ENCODE measurements at places on chromosomes 2 and 18.

- no peak for DNase-seq
These were observed 720.4 kb upstream of the GYPC start for GRCh38 chr2:125935559-125935958.

- DNase-seq = no peak
These were observed 218.5 kb downstream of the TRIB2 start for GRCh38 chr2:12935222-12935621.

GRCh38 chr2:85173909-85174308 is 40.7 kb downstream of the TCF7L1 start:
- DNase-seq = no peak

DNA sequence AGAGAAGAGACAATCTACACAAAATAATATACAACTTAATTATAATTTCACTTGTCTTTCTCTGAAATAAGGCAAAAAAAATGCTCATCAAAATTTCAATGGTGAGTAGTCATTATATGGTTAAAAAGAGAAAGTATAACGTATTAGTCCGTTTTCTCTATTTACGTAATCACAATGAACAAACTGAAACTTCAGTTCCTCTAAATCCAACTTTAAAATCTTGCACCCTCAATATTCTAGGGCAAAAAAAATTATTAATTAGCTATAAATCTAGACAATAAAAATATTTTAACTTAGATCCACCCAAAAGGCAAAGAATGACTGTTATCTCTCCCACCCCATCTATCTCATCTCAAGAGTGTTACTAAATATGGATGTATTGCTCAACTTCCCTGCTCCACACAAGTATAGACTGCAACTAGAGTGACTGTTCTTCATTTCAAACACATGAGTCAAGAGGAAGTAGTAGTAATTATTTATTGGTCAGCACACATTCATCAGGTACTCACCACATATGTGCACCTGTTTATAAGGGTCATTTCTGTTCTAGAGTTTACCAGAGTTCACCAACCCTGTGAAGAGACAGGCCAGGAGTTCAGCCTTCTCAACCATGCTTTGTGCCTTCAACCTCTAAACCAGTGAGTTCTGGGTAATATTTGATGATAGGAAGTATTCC is 36.4 kb downstream of the STK39 start:
- no peak for DNase-seq

DNA sequence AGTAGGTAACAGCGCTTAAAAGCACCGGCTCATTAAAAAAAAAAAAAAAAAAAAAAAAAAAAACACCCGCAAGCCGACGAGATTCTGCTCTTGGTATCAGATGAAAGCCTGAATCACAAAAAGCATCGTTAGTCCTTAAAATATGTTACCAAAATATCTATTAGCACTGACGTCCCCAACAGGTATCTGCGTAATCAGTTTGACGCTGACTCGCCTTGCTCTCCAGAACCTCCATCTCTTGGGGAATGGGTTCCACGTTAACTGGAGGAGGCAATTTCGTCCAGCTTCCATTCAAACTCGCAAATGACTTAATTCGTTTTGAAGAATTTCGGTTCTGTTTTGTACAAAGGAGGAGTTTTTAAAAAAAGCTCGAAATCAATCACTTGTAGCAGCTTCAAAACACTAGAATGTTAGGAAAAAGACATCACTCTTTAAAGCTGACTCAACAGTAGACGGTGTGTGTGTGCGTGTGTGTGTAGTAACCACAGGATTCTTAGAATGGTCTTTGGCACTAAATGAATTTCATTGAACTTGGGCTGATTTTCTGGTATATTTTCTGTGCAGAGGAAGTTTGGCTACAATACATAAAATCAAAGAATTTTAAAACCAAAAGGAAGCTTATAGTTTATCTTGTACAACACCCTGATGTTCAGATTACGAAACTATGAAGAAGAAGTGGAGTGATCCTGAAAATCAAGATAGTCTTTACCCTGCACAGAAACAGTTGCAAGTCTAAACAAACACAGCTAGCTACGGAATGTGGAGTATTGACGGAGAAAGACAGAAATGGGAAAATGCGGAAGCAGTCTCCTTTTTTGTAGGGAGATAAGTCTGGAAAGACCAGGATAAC is 1.1 kb upstream of the PGAP1 start:
- DNase-seq = no peak

GRCh38 chr18:37499044-37499443 is 66.6 kb downstream of the CELF4 start:
- no peak for DNase-seq

GRCh38 chr18:24231773-24232735 is 93.2 kb downstream of the CABYR start:
- DNase-seq = no peak

DNA sequence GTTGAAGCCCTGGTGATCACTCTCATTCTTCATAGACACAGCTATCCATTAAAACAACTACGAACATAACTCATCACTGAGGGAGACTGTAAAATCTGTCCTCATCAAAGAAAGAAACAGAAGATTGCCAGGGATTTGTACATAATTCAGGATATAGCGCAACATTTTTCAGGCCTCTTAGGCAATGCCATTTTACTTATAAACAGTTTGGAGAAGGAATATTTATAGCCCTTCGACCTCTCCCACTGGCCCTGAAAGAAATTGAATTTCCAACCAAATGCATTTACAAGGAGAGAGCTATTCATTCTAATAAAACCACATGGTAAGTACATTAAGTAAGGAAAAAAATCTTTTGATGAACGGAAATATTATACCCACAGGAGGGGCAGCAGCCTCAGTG is 295.0 kb downstream of the RAD51AP2 start:
- no peak for DNase-seq

DNA sequence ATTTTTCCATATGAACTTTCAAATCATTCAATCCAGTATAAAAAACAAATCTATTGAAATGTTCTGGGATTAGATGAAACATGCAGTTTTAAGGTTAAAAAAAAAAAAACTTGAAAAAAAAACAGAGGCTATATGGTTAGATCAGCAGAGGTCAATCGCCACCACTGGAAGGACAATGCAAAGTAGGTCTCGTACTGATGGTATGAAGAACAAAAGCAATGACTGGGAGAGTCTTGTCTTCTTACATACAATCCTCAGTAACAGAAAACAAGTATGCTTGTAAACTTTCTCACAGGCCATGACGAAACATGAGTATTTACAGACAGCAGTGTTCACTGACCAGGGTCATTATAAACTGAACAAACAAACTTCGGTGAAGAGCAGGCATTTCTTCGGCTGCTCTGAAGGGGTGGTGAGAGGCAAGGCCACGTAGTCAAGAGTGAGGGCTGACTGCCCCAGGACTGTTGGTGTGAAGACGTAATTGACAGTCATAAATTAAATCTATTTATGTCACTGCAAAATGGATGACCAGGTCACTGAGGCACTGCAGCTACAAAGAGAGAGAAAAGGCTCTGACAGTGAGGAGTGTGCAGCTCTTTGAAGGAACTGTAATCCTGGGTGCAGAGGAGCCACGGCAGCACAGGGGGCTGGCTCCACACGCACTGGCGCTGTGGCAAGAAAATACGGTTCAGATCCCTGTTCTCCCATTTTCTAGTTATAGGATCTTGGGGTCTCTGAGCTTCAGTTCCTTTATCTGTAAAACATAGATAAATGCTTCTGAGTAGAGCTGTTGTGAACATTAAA is 60.0 kb downstream of the NXPH2 start:
- no peak for DNase-seq

- DNase-seq = no peak
These were observed 12.8 kb upstream of the ALPP start for GRCh38 chr2:232365621-232366321.

All from stimulated activated CD8-positive, alpha-beta memory T cell treated with anti-CD3 and anti-CD28 coated beads, Interleukin-4, amount 100 ng/mL, for 1 hour (primary cell).